ENCODE measurements at places on chromosomes 6 and 20. TPM values are rescaled to one million over a fixed set of nuclear protein-coding genes. Genes with fewer than 3 reads are reported as not detected.

MICB gene
- 3.6 TPM for total RNA-seq

OR2H2 gene
- not detected for total RNA-seq

DLK2 gene
- 4.4 TPM for total RNA-seq

DNA sequence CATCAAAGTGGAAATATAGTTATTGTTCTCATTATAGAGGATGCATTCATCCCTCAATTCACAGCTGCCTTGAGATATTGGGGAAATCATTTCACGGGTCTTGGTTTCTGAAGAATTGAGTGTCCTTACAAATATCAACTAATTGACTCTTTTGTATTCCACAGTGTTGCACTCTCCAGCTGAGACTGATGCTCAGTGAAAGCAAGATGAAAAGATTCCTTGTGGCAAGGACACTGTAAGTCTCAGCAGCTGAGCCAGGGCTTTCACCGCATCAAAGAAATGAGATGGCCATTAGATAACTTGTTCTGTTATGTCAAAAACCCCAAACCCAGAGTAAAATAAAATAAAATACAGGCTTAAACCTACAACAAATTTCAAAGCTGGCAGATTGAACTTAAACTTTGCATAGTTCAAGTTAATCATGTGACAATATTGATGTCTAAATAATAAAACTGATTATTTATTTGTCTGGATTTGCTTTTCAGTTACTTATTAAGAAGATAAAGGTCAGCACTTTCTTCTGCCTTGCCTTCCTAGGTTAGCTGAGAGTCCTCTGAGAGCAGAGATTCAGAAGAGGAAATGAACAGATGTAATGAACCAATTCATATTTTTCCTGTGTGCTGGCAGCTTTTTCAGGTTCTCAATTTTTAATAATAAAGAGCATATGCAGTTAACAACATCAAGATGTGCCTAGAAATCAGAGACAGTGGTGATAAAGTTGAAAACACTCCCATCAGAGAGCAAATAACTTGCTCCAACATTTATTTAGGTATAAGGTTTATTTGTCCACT is 82.4 kb upstream of the SMLR1 start:
- no peak for DNase-seq

- DNase-seq: no peak
Observed at GRCh38 chr6:11727346-11727997, 51.1 kb downstream of the ADTRP start.

DNA sequence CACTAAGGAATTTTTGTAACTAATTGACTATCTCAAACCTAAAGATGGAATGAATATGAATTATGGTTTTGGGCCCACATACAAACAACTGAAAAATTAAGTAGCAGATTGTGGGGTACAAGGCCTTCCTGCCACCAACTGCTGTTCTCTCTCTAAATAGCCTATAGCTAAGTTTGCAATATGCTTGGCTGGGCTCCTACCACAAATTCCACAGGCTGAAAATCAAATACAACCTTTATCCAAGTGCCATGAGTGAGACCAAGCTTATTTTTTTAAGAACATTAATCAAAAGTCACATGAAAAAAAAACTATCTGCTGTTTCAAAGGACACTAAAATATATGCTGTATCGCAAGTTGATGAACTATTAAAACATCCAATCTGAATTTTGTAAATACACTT is 52.1 kb downstream of the TENT5A start:
- DNase-seq: no peak

- no peak for DNase-seq
Observed at GRCh38 chr6:89475101-89475500, 42.1 kb downstream of the ANKRD6 start.

DNA sequence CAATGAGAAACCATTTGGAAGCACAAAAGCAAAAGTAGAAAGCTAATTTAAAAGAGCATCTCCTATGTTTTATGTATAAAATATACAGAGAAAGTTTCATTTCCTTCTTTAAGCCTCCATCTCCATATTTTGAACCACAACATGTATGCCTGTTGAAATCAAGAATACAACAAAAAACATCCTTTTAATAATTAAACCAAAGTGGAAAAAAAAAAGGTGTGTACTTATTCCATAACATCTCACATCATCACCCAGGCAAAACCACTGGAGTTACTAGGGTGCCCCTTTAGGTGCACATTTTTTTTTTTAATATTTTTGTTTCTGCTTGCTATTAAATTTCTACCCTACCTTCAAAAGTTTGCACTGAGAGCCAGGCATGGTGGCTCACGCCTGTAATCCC is 43.0 kb downstream of the EDN1 start:
- no peak for DNase-seq

GRCh38 chr6:5422321-5422915 is 161.1 kb downstream of the FARS2 start:
- peak; percentile 32 for DNase-seq

DNA sequence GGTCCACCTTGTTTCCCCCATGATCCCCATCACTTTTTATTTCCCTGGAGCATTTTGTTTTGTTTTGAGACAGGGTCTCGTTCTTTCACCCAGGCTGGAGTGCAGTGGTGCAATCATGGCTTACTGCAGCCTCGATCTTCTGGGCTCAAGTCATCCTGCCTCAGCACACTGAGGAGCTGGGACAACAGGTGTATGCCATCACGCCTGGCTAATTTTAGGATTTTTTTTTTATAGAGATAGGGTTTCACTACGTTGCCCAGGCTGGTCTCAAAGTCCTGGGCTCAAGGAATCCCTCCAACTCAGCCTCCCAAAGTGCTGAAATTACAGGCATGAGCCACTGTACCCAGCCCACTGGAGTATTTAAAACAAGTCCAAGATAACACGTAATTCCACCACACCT is 179.9 kb downstream of the PREX1 start:
- DNase-seq: no peak

DNA sequence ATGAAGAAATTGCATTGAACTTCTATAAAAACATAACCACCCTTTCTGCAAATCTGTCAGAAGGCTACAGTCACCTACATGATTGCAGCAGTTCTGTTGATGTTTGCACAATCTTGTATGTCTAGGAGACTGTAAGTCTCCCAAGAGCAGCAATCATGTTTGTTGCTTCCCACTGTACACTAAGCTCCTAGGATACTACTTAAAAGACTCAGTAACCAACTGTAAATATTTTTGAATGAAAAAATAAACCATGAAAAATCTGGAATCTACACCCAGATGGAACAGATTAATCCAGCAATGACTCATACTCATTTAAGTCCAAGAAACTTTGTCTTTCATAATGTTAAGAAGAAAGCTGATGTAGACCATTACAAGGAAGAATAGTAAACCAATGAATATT is 168.5 kb upstream of the ATXN1 start:
- no peak for DNase-seq

- no peak for DNase-seq
Observed at GRCh38 chr6:17125407-17125806, 23.6 kb downstream of the STMND1 start.

DNA sequence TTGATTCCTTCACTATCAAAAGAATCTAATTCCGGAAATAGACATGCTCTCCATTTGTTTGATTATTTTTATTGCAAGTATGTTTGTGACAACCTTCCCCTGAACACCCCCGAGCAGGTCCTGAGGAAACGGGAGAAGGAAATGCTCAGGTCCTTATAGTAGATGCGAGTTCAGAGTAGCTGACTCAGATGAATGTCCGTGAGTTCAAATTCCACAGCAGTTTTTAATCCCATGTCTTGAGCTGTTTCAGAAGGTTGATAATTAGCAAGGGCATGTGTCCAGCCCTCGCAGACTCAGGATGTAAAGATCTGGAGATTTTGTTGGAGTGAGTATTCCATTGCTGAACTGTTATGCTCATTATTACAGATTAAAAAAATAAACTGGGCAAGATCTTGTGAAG is 169.3 kb downstream of the BCAS1 start:
- no peak for DNase-seq

DNA sequence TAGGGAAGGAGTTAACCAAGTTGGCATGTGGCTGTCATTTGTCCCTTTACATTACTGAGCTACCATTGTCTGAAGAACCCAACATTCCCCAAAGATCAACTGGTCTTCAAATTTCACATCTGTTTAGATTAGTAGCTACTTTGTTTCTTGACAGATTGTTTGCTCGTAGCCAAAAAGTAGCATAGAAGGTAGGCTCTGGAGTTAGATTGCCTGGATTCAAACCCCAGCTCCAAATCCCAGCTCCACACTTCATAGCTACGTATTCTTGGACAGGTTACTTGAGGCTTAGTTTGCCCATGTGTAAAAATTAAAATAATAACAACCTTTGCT is 1.1 kb downstream of the NFKBIL1 start:
- no peak for DNase-seq

- DNase-seq: no peak
Observed at GRCh38 chr6:137542713-137543112, 48.5 kb upstream of the OLIG3 start.

- DNase-seq: peak; percentile 90
Observed at GRCh38 chr20:46970937-46971630, 76.4 kb downstream of the EYA2 start.

DNA sequence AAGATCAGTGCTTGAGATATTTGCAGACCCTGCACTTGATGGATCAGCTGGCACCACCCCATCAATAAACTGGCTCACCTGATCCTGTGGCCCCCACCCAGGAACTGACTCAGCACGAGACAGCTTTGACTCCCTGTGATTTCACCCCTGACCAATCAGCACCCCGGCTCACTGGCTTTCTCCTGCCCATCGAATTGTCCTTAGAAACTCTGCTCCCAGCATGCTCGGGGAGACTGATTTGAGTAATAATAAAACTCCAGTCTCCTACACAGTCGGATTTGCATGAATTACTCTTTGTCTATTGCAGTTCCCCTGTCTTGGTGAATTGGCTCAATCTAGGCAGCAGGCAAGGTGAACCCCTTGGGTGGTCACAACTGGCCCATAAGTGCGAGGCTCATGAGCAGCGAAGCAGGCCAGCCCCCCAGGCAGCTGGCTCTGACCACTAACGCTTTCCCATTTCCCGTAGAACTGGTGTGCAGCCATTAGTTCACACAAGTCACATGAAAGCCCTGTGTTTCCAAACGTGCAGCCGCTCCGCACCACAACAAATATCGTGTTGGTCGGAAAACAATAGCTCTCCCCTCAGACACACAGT is 79.6 kb downstream of the RSPH3 start:
- no peak for DNase-seq

DNA sequence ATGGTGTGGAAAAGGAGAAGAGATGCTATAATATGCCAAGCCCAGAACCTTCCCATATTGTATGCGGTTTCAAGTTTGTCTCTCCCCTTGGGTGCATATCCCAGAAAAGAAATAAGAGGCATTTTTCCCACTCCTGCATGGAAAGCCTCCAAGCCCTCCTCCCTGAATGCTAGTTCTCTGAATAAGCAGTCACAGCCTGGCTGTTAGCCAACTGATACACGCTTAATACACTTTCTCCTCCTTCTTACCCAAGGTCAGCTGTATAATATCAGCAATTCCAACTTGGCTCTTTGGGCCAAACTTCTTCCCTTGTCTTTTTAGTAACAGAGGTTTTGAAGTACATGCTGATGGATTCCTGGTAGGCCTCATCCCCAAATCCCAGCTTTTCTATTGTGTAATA is 440.1 kb downstream of the EPHA7 start:
- DNase-seq: peak; percentile 16

GRCh38 chr6:152334555-152334954 is 302.6 kb downstream of the SYNE1 start:
- no peak for DNase-seq

DNA sequence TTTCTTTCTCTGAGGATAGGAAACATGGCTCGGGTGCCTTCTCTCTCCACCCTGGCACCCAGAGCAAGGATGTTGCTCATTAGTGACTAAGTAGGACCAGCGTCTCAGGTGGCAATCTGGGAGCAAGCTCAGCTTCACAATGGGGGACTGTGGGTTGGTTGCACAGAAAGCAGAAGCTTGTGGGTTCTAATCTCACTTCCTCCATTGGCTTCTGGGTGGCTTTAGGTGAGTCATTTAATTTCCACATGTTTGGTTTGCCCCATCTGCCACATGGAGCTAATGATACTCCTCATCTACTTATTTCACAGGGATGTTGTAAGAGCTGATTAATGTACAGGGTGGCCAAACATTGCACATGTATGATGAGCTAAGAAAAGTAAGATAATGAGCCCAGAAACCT is 54.8 kb upstream of the AKIRIN2 start:
- no peak for DNase-seq

GRCh38 chr20:50120935-50121693 is 8.2 kb upstream of the UBE2V1 start:
- peak; percentile 69 for DNase-seq

DNA sequence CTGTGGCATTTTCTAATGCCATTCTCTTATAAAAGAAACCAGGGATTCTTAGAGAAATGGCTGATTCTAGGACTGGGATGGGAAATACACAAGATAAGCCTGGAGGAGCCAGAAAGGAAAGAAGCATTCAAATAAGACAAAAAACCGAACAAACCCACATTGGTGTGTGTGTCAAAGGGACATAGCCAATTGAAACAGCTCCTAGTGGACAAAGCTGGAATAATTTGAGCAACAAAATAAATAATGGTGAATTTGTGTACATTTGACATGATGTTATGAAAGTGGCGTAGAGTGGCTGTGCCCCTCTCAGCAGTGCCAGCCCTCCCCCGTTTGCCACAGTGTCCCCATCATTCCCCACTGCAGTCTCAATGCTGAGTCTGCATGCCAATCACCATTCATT is 55.5 kb downstream of the B3GAT2 start:
- no peak for DNase-seq

GRCh38 chr6:27321901-27322300 is 9.8 kb upstream of the POM121L2 start:
- no peak for DNase-seq

- DNase-seq: no peak
Observed at GRCh38 chr6:98639089-98639635, 195.2 kb upstream of the POU3F2 start.

GRCh38 chr6:140181876-140182275 is 807.4 kb upstream of the CITED2 start:
- no peak for DNase-seq

- DNase-seq: no peak
Observed at GRCh38 chr6:167152862-167153261, 4.9 kb downstream of the GPR31 start.
